Glutamatergic neuron (in vitro differentiated cells): ENCODE measurements at places on chromosomes 13 and 19.
A peak's percentile ranks its signal among the peaks of the same experiment; 100 is the strongest.

DNA sequence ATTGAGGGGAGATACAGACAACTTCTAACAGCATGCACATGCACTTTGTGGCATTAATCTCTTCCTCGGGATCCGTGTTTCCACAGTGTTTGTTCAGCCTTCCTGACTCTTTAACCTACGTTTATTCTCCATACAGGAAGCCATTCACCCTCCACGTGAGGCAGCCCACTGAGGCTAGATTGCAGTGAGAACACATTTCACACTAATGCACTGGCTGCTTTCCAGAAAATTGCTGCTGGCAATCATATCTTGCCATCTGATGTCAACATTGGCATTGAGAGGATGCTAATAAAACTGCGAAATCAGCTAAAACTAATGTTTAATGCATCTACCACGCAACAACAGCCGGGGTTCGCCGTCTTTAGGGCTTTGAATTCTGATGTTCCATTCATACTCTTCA, 30.0 kb downstream of the DCLK1 start:
- no peak for DNase-seq
- no peak overlapping the region for H3K27ac ChIP-seq
- peaks cover 4% of the 10 kb centered on the region for H3K4me1 ChIP-seq
- peaks cover 4% of the 10 kb centered on the region for H3K36me3 ChIP-seq
- no peak overlapping the region for H3K4me3 ChIP-seq

GRCh38 chr19:34426096-34426661, 2.0 kb upstream of the UBA2 start:
- peaks cover 2% of the 10 kb centered on the region for H3K27me3 ChIP-seq
- peak overlapping the region; percentile 24 for H3K27ac ChIP-seq
- no peak for DNase-seq

- no peaks in the 10 kb centered on the region for H3K4me1 ChIP-seq
- H3K36me3 ChIP-seq: no peaks in the 10 kb centered on the region
- no peak for DNase-seq
Observed at GRCh38 chr13:22256111-22256639, 585.3 kb downstream of the FGF9 start.

- peaks cover 6% of the 10 kb centered on the region for H3K4me1 ChIP-seq
- no peak overlapping the region for H3K27ac ChIP-seq
- H3K36me3 ChIP-seq: no peaks in the 10 kb centered on the region
- no peak for DNase-seq
Observed at GRCh38 chr13:98939660-98940191, 38.1 kb downstream of the DOCK9 start.
